AG04450 (cell line): ENCODE measurements at places on chromosomes 3 and 15. TPM values are rescaled to one million over a fixed set of nuclear protein-coding genes. Genes with fewer than 3 reads are reported as not detected.
A peak's percentile ranks its signal among the peaks of the same experiment; 100 is the strongest.

- DNase-seq = no peak
Measured at GRCh38 chr15:58087871-58088270, 22.4 kb upstream of the ALDH1A2 start.

GRCh38 chr3:27570421-27571106, 86.4 kb upstream of the SLC4A7 start:
- no peak for DNase-seq

GRCh38 chr3:100073714-100074307, 40.5 kb downstream of the FILIP1L start:
- peak; percentile 95 for DNase-seq

DNA sequence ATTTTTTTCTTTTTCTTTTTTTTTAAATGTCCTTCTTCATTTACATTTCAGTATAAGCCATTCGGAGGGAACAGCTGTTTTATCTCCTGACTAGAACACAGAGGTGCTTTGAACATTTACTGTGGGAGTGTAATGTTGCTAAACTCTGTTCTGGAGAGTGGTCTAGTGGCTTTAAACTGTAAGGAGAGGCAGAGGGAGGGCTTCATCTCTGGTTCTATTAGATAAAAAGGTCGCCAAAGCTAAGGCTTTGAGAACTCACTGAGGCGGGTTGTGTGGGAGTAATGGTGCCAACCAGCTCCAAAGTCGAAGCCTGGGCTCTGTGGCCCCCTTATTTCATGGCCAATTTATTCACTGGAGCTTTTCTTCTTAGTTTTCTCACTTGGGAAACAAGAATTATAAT, 133.2 kb downstream of the ANXA2 start:
- no peak for DNase-seq

- DNase-seq = no peak
Measured at GRCh38 chr3:30308131-30308530, 298.3 kb upstream of the TGFBR2 start.

GRCh38 chr3:52246728-52247408, 1.3 kb downstream of the PPM1M start:
- no peak for DNase-seq

Gene SCN11A
- 0.05 TPM in 2 replicates for polyA plus RNA-seq

Gene IQCF5
- polyA plus RNA-seq = not detected in 2 replicates

DNA sequence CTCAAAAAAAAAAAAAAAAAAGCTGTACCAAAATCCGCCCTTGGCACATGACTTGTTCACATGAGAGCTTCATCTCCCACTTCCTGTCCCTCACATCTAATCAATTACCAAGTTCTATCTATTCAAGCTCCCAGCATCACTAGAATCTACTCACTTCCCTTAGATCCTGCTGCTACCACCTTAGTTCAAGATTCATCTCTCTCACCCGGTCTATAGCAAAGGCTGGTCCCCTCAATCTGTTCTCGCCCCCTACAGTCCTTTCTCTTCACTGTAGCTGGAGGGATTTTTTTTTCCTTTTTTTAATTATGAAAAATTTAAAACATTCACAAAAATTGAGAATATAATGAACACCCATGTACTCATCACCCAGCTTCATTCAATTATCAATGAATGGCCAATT, 16.7 kb upstream of the GPR160 start:
- DNase-seq = no peak

- DNase-seq = no peak
Measured at GRCh38 chr3:52978109-52978754, 67.6 kb downstream of the SFMBT1 start.

DNA sequence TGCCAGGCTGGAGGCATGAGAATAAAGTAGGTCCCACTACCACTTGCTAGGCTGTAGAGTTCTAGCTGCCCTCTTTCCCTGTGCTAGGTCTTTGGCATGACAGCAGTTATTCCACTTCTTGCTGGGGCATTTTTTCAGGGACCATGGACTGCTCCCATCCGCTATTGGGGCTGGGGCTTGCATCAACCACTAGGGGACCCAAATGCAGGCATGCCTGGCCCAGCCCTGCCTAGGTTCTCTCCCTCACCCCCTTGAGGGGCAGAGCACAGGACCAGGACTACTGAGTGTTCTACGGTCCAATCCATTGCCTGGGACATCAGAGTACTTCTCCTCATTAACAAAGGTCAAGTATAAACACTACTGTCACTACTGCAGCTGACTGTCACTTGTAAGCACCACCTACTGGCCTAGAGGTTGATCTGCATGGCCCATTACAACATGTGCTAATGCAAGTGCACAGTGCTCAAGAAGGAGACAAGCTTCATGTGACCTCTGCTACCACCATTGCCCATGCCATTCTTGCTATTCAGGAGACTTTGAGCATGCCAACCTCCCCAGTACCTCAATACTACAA, 270.5 kb downstream of the MBNL1 start:
- no peak for DNase-seq

DNA sequence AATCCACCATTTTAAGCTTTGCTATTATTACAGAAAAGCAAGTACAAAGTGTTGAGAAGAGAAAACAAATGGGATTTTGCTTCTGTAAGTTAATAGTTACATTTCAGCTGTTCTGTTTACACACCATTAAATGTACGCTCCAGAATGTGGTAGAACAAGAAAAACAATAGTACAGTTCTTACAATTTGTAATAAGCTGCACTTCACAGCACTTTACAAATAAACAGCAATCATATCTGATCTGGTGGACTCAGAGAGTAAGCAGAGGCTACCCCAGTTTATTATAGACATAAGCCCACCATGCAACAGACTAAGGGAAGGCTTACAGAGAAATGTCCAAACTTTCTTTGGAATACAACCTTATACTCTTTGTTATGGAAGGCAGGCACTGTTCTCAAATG, 126.4 kb downstream of the OXSM start:
- no peak for DNase-seq

- DNase-seq = no peak
Measured at GRCh38 chr15:52567871-52568600, 794 bp downstream of the ARPP19 start.

- DNase-seq = no peak
Measured at GRCh38 chr3:179872842-179873241, 163.9 kb downstream of the PEX5L start.

- DNase-seq = no peak
Measured at GRCh38 chr3:100709842-100710260, 557 bp downstream of the TFG start.

- no peak for DNase-seq
Measured at GRCh38 chr3:8472549-8472948, 29.1 kb upstream of the LMCD1 start.

- no peak for DNase-seq
Measured at GRCh38 chr3:70882104-70882503, 569.7 kb upstream of the MDFIC2 start.

- DNase-seq = no peak
Measured at GRCh38 chr15:68488290-68488689, 56.3 kb upstream of the ITGA11 start.

Gene MST1R
- 0.10 and 0.41 TPM in 2 replicates for polyA plus RNA-seq

GRCh38 chr15:83842281-83842680, 188.4 kb downstream of the ADAMTSL3 start:
- DNase-seq = no peak

DNA sequence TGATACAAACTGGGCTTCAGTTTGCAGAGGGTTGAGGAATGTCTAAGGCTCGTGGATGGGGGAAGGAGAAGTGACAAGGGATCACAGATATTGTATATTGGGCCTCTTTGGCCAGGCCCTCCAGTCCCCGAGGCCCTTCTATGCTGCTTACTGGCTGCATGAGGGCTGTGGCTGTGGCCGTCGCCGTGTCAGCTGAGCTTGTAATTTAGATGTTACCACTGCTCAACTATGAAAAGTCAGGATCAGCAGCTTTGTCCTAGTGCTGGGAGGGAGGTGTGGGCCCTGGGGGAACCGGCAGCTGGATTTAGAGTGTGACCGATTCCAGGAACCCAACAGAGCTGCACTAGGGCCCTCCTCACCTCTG, 51.6 kb downstream of the CACNA1D start:
- DNase-seq = no peak

Gene PPARG
- polyA plus RNA-seq = 28.7 and 33.8 TPM in 2 replicates

Gene IQCH
- 0.95 and 1.1 TPM in 2 replicates for polyA plus RNA-seq

- DNase-seq = no peak
Measured at GRCh38 chr3:196735751-196736150, 3.9 kb upstream of the PAK2 start.

GRCh38 chr15:66865622-66866611, 163.9 kb downstream of the SMAD6 start:
- no peak for DNase-seq

- DNase-seq = no peak
Measured at GRCh38 chr15:85062560-85062959, 80.9 kb downstream of the PDE8A start.

Gene STAG1
- polyA plus RNA-seq = 21.3 and 30.1 TPM in 2 replicates

Gene RAD51
- 5.1 and 6.0 TPM in 2 replicates for polyA plus RNA-seq

Gene ZNF148
- polyA plus RNA-seq = 30.9 and 43.5 TPM in 2 replicates

GRCh38 chr3:146715170-146715569, 110.0 kb upstream of the PLSCR5 start:
- DNase-seq = no peak

Gene GOLGA6L10
- polyA plus RNA-seq = 0.99 and 1.3 TPM in 2 replicates

Gene NANOGP8
- polyA plus RNA-seq = 0.11 and 0.15 TPM in 2 replicates

Gene FBXO40
- not detected in 2 replicates for polyA plus RNA-seq

Gene EIF4A2
- polyA plus RNA-seq = 498 and 774 TPM in 2 replicates

Gene ERICH6
- polyA plus RNA-seq = not detected in 2 replicates

DNA sequence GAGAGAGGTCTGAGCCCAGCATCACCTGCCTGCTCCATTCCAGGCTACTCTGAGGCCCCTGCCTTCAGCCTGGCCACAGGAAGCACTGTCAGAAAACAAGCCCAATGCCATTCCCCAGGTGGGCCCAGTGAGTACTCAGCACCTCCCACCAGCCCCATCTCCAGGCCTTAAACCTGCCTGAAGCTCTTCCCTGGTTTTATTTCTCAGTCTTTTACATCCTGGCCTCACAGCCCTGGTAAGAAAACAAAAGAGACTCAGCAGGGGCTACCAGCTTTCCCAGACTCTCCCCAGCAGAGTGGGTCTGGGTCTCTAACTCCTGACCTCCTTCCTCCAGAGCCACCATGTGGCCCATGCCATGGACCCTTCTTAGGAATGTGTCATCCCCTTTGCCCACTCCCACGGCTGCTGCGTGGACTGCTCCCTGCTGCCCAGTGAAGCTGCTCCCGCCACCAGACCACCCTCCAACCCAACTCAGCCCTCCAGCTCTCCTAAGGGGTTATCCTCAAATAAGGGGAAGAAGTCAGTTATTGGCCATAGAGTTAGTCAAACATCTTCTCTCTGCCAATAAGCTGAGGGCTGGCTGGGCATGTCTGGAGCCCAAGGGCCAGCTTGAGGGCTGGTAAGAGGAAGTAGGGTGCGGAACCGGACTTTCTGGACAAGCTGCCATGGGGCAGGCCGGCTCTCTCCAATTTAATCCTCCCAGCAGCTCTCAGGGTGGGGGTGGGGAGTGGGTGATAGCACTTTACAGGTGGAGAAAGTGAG, 116.7 kb upstream of the LINGO1 start:
- no peak for DNase-seq

DNA sequence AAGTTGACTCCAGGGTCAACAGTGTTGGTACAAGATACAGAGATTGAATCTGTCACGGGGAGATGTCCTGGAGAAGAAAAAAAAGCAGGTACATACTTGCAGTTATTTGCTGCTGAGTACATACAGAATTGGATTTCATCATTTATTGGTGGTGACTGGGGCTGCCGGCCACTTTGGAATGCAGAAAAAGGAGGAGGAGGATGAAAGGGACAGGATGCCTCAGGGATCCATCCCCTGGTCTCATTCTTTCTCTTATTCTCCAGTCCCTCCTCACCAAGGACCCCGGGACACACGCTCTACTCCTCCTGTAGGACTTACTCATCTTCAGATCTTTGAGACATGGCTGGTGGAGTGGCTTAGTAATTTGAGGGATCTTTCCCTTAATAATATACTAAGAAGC, 30.0 kb upstream of the MEIS2 start:
- no peak for DNase-seq

Gene LMAN1L
- polyA plus RNA-seq = not detected in 2 replicates

DNA sequence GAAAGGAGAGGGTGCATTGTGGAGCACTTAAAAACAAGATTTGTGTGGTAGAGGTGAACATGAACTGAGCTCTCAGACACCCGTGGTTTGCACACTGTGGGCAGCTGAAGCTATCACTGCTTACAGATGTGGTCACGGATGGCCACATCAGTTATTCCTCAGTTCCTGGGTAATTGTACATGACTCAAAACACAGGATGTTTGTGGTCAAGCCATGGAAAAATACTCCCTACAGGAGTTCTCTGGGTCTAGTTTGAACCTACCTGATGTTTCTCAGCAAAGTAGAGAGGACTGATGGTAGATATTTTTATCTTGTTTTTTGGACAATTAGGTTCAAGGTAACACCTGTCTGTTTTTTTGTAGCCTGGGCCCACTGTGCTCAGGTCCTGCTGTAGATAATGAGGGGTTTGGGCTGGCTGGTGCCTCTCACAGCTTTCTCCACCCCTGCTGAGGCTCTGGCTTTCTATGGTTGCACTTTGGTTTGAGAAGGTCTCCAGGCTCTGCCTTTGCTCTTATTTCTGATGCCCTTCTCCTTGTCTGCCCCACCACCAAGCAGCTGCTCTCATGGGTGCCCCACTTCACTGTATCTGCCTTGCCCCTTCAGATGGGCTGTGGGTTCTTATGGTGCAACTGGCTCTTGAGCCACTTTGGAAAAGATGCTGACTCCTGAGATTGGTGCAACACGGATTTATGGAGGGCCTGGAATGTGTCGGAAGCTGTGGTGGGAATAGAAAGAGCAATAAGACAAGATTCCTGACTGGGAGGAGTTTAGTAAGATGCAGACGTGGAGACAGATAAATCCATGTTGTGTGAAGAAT, 40.1 kb downstream of the CDCP1 start:
- DNase-seq = peak; percentile 75

Gene PLCL2
- 0.77 and 0.94 TPM in 2 replicates for polyA plus RNA-seq

- DNase-seq = no peak
Measured at GRCh38 chr3:171339598-171339997, 120.6 kb downstream of the TNIK start.

Gene SPINT1
- 0.87 and 0.94 TPM in 2 replicates for polyA plus RNA-seq

DNA sequence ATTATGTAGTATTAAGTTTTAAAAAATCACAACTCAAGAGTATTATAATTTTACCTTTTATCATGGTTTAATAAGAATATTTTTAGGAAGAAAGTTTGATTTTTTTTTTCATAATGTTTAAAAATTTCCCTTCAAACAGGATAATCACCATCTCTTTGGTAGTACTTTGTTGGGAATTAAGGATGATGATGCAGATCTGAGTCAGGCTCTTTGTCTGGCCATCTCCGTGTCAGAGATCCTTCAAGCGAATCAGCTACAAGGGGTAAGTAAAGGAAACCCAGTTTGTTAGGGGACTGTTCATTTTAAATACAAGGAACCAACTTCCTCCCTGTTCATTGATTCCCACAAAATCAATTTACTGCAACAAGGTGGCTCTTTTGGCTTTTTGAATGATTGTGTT, 36.8 kb upstream of the NIT2 start:
- peak; percentile 3 for DNase-seq
